ENCODE measurements at places on chromosomes 13 and 19. TPM values are rescaled to one million over a fixed set of nuclear protein-coding genes. Genes with fewer than 3 reads are reported as not detected.

GRCh38 chr19:56312342-56312741 is 2.3 kb downstream of the ZSCAN5A start:
- DNase-seq, result no peak

ODAD3 gene
- 2.4 TPM for total RNA-seq

GRCh38 chr13:94435604-94436226 is 43.8 kb downstream of the DCT start:
- no peak for DNase-seq

EFNA2 gene
- total RNA-seq, result 30.7 TPM

DNA sequence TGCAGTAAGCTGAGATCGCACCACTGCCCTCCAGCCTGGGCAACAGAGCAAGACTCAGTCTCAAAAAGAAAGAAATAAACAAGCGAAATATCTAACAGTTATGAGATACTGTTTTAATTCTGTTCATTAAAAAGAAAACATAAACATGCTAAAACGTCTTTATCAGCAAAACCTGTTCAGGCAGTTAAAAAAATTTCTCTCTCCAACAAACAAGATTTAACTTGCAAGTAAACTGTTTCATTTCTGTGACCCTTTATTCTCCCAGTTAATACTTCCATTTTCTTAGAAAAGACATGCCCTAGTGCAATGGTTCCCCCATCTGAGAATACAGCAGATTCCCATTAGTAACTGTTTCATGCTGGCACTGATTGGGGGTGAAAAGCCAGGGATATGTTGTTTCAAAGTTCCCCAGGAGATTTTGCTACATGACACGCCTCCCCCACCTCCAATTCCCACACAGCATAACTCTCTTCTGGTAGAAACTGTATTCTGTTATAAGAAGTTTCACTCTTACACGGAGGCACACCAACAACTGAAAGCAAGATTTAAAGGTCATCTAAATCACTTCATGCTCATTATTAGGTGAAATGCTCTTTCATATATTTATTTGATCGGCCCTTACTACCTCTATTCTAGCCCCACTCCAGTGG is 24.4 kb downstream of the ELF1 start:
- no peak for DNase-seq

RELB gene
- total RNA-seq, result 14.5 TPM

DNA sequence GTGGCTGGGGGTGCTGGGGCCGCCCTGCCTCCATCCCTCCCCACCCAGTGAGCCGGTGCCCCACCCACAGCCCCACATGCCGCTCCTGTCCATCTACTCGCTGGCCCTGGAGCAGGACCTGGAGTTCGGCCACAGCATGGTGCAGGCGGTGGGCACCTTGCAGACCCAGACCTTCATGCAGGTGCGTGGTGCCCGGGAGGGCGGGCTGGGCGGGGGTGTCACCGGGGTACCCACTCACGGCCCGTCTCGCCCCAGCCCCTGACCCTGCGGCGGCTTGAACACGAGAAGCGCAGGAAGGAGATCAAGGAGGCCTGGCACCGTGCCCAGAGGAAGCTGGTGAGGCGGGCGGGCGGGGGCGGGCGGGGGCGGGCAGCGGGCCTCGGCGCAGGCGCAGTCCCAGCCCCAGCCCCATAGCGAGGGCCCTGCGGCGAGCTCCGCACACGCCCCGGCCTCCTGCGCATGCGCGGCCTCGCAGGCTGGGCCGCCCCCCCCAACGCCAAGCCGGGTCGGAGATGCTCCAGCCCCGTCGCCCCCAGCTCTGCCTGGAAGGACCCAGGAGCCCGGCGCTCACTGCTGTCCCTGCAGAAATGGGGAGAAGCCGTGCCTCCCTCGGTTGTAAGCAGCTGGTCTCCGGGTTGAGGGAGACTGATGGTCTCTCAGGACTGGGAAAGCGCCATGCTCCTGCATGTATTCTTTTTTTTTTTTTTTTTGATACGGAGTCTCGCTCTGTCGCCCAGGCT is 7.7 kb downstream of the ARHGAP45 start:
- no peak for DNase-seq

DNA sequence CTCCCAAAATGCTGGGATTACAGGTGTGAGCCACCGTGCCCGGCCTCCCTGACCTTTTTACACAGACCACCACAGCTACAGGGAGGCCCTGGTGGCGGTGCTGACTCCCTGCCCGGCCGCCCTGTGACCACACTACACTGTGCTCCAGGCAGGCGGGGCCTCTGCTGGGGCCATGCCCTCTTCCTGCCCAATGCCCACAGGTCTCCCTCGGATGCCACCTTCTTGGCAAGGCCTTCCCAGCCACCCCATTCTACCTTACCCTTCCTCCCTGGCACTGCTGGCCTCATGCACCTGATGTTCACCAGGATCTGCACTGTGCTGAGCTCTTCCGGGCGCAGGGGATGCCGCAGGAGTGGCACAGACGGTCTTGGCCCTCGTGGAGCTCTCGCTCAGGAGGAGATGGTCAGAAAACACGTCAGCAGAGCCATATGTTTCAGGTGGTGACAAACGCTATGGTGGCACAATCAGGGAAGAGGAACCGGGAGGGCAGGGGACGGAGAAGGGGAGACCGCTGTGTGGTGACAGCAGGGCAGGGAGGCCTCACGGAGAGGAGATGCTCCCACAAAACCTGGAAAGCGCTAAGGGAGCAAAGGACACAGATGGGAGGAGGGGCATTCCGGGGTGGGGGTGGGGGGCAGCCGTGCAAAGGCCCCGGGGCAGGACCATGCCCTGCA is 4.1 kb downstream of the PIP5K1C start:
- no peak for DNase-seq

All from endodermal cell (in vitro differentiated cells).